ENCODE measurements at places on chromosomes 1 and 21. TPM values are rescaled to one million over a fixed set of nuclear protein-coding genes. Genes with fewer than 3 reads are reported as not detected.

GRCh38 chr1:152565115-152565514 is 1.5 kb downstream of the LCE3E start:
- DNase-seq, result no peak

GRCh38 chr1:243598433-243598832 is 251.6 kb downstream of the AKT3 start:
- DNase-seq, result no peak

- peak; percentile 71 for DNase-seq
Observed at GRCh38 chr21:45011911-45012661, 62.3 kb upstream of the ADARB1 start.

GNG12 gene
- 21.7 TPM for polyA plus RNA-seq

DNA sequence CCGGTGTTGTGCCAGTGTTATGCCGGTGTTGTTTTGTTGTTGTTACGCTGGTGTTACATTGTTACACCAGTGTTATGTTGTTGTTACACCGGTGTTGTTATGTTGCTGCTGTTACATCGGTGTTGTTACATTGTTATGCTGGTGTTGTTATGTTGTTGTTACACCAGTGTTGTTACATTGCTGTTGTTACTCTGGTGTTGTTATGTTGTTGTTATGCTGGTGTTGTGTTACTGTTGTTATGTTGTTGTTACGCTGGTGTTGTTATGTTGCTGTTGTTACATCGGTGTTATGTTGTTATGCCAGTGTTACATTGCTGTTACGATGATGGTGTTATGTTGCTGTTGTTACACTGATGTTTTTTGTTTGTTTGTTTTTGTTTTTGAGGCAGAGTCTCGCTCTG is 24.1 kb downstream of the H6PD start:
- DNase-seq, result no peak

DNA sequence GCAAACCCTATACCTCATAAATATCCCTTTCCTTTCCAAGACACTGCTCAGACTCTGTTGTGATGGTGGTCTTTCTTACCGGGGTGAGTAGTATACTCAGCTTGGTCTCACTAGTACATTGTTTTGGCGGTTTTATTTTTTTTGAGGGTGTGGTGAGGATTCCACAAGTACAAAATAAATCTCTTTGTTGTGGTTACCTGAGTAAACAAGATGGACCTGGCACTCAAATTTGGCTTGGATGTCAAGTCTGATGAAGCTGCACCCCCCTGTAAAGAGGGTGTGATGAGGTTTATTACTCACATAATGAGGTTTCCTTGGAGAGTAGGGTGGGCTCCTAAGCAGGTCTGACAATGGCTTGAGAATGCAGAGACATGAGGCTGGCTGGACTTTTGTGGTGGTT is 68.2 kb upstream of the KCNJ6 start:
- no peak for DNase-seq

NTRK1 gene
- polyA plus RNA-seq, result 1.2 TPM

DNA sequence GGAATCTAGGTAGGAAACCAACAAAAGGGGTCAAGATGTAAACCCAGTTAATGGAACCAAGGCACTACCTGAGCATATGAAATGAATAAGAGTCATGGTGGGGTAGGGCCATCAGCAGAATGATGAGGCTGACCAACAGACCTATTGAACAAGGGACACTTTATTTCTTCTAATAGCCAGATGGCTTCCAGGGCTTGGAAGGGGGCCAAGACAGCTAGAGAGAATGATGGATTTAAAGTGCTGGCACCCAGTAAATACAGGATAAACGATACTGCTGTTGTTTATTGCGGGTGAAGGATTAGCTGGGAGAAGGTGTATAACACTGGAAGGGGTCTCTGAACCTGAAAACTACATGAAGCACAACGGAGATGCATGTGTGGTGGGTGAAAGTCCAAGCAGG is 15.6 kb downstream of the DDAH1 start:
- DNase-seq, result no peak

DNA sequence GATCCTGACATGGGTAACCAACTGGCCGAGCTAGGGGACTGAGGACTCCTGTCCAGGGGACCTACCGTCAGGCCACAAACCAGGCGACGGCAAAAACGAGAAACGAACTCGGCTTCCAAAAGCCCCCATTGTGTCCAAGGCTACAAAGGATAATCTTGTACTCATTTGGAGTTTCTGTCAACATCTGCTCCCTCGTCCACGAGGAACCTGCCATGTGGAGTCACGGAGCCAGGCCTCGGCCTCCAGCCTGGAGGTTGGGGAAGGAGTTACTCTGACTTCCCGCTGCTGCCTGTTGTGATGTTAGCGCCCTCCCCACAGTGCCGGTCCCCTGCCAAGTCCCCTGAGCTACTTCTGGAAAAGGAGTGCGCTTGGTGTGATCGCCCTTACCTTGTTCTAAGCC is 7.3 kb downstream of the KRTAP10-1 start:
- DNase-seq, result no peak

C1orf87 gene
- not detected for polyA plus RNA-seq

GRCh38 chr1:199167460-199167859 is 528.6 kb downstream of the PTPRC start:
- no peak for DNase-seq

RSPO1 gene
- polyA plus RNA-seq, result 0.50 TPM

- DNase-seq, result no peak
Observed at GRCh38 chr1:196433000-196433399, 175.2 kb downstream of the KCNT2 start.

DNA sequence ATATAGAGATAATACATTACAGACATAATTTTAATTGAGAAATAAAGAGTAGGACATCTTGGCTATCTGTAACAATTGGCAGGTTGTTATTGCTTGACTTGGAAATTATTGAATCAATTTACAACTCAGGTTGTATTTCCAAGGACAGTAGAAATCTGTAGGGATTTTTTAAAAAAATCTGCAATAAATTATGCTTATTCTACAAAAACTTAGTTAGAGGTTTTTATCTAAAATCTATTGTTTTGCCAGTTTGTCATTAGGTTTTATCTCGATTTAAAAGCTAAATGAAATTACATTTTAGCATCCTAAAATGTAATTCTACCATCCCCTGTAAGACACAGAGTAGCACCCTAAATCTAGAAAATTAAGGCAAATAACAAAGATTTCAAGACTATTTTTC is 408.8 kb downstream of the COL11A1 start:
- no peak for DNase-seq

GRCh38 chr1:173934440-173934839 is 17.3 kb upstream of the SERPINC1 start:
- no peak for DNase-seq

SETDB1 gene
- 13.8 TPM for polyA plus RNA-seq

DNA sequence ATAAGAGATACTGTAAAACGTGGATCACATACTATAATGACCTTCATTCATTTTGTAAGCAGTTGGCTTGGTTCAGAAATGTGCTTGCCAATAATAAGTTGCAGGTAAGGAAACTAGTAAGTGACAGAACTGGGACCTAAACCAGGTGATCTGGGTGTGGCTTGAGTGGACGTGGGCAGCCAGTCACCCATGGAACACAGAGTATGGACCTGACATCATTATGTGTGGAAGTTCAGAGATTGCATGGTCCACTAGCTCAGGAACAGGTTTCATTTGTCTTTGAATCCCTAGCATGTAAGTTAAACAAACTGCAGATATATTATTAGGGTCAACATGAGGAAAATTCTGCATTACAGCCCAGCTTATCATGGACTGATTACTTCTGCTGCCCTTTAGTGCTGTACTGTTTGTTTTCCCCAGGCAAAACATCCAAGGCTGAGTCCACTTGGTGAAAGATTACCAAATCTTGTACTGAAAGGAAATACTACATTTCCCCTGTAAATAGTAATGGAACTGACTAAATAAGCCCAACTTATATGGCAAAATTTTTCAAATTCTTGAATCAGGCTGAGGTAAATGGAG is 327.3 kb upstream of the SGIP1 start:
- peak; percentile 39 for DNase-seq

DNA sequence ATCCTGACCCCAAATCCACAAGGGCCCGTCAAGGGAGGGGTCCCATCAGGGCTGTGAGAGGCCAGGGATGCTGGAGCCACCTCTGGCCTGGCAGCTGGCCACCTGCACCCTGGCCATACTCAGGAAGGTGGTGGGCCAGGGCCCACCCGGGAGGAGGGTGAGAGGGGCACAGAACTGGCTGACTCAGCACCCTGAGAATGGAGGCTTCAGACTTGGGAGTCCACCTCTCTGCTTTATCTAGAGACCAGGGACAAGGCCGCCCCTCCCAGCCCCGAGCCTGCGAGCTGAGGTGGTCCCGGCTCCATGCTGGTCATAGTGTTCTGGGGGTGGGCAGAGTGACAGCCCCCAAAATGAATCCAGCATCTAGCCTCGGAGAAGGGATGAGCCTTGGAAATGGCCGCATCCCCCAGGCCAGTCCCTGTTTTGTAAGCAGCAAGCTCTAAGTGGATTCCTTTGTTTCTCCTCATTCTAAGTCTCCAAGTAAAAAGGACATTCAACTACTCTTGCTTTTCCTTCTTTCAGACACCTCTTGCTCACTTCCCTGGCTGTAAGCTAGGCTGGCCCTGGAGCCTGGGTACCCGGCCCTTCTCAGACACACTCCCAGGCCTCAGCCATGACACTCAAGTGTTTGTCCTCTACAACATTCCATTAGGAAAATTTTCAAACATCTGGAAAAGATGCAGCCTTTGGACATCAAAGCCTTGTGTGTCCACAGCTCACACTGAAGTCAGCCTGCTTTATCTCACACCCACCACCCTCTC is 12.3 kb downstream of the WNT3A start:
- DNase-seq, result no peak

DNA sequence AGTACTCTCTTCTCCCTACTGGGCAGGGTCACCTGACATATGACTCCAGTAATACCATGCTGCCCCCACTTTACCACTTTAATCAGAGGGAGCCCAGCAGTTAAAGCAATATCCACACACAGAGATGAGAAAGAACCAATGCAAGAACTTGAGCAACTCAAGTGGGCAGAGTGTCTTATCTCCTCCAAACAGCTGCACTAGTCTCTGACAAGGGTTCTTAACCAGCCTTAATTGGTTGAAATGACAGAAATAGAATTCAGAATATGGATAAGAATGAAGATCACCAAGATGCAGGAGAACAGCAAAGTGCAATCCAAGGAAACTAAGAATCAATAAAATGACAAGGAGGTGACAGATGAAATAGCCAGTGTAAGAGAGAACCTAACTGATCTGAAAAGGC is 91.0 kb downstream of the KCNT2 start:
- no peak for DNase-seq

- DNase-seq, result peak; percentile 89
Observed at GRCh38 chr1:24727501-24728216, 17.6 kb upstream of the CLIC4 start.

BNIPL gene
- polyA plus RNA-seq, result 35.1 TPM

PEX10 gene
- polyA plus RNA-seq, result 14.8 TPM

DNA sequence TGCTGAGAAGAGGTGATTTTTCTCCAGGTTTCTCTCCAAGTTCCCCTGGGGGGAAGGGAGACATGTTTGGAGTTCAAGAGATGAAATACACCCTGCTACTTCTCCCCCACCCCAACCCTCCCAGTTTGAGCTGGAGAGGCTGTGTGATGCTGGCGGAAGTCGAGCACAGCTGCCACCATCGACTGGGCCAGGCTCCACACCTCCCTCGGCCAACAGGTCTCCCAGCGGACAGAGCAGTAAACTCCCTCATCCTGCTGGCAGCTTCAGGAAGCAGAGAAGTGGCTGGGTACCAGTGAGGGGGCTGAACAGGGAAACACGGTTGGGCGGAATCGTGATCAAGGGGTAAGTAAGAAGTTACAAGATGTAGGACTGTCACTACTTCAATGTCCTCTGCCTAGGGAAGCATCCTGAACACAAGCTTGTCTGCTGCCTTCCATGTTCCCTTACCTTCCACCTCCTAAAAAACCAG is 6.6 kb upstream of the NHLH1 start:
- DNase-seq, result no peak
